ENCODE measurements at places on chromosomes 4 and X.

DNA sequence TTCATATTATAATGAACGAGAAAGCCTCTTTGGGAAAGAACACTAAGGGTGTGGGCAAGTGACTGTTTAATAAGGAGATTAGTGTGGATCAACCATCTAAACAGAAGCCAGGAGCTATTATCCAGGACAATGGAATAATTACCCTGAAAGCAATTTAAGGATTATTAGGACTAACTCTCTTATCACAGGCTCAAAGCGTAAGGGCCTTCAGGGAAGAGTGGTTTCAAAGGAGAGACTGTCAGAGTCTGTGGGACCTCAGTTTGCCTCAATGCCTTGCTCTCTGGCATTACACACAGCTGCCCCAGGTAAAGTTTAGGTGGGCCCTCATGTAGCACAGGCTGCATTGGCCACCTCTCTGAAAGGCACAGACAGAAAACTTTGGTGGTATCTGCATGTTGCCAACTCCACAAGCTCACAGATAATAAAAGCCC lies 717.2 kb upstream of the ADGRL3 start:
- DNase-seq: no peak

DNA sequence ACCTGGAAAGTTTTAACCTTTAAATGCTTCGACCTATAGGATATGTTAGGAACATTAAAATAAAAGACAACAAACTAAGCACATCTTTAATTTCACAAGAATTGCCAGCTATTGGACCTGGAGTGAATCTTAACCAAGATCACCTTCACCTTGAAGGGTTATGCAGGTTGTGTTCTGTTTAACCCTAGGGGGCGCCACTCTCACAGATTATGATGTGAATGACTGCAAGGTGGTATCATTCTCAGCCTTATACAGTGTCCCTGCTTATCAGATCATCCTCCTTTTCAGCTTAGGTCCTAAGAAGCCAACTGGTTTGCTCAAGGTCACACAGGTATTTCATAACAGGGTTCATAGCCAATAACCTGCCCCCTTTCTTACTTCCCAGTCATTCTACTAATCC lies 23.5 kb downstream of the INTS6L start:
- peak; percentile 37 for DNase-seq

GRCh38 chr4:140153419-140153717 lies 616 bp downstream of the MAML3 start:
- no peak for DNase-seq

- DNase-seq: peak; percentile 58
Observed at GRCh38 chrX:135489542-135489941, 30.9 kb upstream of the INTS6L start.

DNA sequence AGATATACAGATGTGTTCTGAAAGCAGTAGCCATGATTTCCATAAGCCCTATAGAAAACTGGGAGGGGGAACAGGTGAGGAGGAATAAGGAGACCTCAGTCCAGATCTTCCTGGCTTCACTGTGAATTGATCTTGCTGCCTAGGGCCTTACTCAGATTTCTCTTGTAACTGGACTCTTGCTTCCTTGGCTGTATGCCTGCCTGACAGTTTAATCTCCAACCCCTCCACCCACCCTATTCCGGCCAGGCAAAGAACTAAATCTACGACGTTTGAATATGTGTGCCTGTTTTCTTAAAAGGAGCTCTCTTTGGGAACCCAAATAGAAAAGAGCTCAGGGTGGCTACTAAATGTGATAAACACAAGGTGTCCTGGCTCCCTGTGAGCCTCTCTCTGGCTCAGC lies 173.0 kb downstream of the GPC3 start:
- DNase-seq: no peak

- DNase-seq: no peak
Observed at GRCh38 chr4:20984576-20984836, 284.2 kb downstream of the PACRGL start.

Data from GM12865 (cell line).